ENCODE measurements at places on chromosomes 1 and 21.
A peak's percentile ranks its signal among the peaks of the same experiment; 100 is the strongest.

DNA sequence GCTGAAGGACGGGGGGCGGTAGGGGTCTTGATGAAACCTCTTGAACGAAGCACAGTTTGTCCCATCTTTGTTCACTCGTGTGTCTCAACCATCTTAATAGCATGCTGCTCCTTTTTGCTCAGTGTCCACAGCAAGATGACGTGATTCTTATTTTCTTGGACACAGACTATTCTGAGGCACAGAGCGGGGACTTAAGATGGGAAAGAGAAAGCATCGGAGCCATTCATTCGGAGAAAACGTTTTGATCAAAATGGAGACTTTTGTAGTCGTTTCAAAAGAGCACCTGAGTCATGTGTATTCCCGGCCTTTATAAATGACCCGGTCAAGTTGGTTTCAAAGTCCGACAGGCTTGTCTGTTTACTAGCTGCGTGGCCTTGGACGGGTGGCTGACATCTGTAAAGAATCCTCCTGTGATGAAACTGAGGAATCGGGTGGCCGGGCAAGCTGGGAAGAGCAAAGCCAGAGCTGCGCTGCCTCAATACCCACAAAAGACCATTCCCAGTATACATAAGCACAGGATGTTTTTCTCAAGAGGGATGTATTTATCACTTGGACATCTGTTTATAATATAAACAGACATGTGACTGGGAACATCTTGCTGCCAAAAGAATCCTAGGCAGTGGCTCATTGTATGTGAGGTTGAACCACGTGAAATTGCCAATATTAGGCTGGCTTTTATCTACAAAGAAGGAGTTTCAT lies 18.5 kb downstream of the ETS2 start:
- DNase-seq: no peak

GRCh38 chr1:163361123-163361934 lies 39.6 kb downstream of the NUF2 start:
- DNase-seq: peak; percentile 24

DNA sequence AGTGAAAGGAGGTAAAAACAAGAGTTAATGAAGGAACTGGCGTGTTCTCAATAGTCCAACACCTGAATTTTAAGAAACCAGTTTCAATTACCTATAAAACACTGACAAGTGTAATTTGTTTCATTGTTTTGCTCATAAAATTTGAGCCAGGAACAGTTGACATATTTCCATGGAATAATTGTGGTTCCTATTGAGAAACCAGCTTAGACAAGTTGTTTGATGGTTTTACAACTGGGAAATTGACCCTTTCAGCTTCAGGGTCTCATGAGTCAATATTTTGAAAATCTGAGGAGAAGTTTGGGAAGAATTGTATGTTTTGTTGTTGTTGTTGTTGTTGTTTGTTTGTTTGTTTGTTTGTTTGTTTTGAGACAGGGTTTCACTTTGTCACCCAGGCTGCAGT lies 69.1 kb upstream of the GADD45A start:
- no peak for DNase-seq

GRCh38 chr21:31354604-31355443 lies 10.8 kb upstream of the TIAM1 start:
- no peak for DNase-seq

DNA sequence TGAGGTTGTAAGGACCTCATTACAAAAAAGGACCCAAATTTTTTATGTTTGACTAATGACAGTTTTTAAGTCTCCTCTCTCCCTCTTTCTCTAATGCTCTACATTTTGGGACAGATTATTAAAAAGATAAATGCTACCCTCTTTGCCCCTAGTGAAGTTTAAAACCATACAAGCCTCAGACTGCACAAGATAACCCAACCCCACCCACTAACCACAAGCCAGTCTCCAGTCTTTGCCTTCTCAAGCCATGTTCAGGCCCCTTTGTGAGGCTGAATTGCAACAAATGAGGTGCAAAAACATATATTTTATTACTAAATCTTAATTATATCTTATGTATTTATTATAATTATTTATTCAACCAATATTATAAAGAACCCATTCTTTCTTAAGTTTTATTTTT lies 597.2 kb upstream of the BRINP3 start:
- DNase-seq: no peak

GRCh38 chr1:211236633-211237320 lies 22.4 kb upstream of the RCOR3 start:
- DNase-seq: no peak

GRCh38 chr1:39839651-39840050 lies 43.7 kb downstream of the TRIT1 start:
- no peak for DNase-seq

DNA sequence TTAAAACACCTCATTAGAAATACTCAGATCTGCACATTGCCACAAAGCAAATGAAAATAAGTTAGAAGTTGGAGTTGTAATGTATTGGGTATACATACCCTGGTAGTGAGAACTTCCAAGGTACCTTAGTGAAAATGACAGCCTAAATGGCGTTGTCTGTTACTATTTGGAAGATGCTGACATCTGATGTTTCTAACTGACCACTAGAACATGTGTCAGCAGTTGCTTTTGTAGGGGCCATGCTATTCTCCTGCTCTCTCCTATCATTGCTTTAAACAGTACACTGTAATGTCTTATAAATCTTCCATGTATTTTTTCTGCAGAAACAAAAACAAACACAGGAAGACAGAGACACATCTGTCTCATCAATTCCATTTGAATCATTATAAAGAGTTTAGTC lies 40.1 kb downstream of the LAMC1 start:
- no peak for DNase-seq

- no peak for DNase-seq
These were observed 23.1 kb downstream of the SNAP47 start for GRCh38 chr1:227758366-227758765.

DNA sequence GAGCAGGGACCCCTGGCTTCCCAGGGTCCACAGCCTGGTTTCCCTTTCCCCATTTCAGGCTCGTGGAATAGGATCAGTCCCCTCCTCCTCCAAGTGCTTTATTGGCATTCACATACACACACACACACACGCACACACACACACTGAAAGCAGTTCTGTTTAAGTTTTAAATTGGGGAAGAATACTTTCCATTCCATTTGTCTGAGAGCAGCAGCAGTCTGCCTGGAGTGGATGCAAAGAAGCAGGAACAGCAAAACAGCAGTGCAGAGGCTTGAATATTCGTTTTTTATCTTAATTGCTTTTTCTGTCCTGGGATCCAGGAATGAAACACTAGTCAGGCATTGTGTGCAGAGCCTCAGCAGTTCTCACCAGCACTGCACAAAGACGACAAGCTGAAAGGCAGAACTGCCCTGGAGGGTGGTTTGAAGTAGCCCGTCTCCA lies 7.1 kb downstream of the CYB561D1 start:
- DNase-seq: no peak

DNA sequence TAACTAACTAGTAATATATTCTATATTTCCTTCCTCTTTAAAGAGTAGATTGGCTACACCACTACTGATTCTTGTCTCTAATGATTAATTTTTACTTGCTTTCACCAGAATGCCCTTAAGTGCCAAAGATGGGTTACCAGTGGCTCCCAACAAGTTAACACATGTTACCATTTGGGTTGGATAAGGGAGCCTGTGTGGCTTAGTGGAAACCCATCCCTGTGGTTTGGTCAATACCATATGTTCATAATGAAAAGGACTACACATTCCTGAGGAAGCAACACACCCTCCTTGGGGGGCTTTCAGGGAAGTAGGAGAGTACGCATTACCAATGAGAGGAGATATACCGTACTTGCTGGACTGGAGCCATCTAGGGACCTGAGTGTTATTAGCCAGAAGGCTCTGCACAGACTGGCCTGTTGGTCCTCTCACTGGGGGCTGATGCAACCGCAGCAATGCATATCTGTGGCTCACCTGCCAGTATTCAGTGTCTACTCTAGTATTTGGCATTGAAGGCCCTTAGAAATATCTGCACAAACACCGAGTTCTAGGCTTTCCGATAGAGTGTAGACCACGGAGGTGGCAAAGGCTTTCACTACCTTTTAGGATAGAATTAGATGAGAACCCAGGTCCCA lies 29.3 kb upstream of the PLXNA2 start:
- DNase-seq: no peak

- DNase-seq: peak; percentile 45
These were observed 612.0 kb downstream of the MATN1 start for GRCh38 chr1:30111431-30111830.

- no peak for DNase-seq
These were observed 3.3 kb downstream of the KRTAP12-4 start for GRCh38 chr21:44650973-44651675.

GRCh38 chr1:191206513-191207207 lies 729.0 kb upstream of the BRINP3 start:
- peak; percentile 73 for DNase-seq
